Metanephros (tissue), 2 donors: ENCODE measurements at places on chromosomes 13 and 19. TPM values are rescaled to one million over a fixed set of nuclear protein-coding genes. Genes with fewer than 3 reads are reported as not detected.

PLVAP gene
- total RNA-seq = 157 TPM

UBAC2 gene
- total RNA-seq = 74.6 TPM

MCF2L gene
- 40.5 TPM for total RNA-seq

LILRA2 gene
- total RNA-seq = 1.1 TPM

URAD gene
- not detected for total RNA-seq
